Sciatic nerve (tissue), 2 donors: ENCODE measurements at places on chromosomes 6 and 20.

DNA sequence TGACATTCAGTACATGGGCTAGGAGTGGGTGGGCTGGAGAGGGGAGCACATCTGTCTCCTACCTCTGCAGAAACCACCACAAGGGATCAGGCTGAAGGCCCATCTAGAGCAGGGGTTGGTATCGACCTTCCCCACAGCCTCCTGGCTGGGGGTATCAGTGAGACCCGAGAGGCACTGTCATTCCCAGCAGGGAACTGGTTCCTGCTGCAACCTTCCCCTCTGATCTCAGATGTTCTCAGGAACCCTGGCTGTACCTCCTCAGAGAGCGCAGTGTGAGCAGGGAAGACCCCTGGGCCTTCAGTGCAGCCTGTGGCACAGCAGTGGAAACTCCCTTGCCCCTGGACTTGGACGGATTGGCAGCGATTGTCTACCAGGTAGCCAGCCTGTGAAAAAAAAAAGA lies 7.8 kb downstream of the IP6K3 start:
- DNase-seq: no peak

- no peak for DNase-seq
These were observed 639.2 kb downstream of the MAFB start for GRCh38 chr20:40049854-40050253.

- no peak for DNase-seq
These were observed 50.9 kb downstream of the NUDT3 start for GRCh38 chr6:34341481-34341971.

DNA sequence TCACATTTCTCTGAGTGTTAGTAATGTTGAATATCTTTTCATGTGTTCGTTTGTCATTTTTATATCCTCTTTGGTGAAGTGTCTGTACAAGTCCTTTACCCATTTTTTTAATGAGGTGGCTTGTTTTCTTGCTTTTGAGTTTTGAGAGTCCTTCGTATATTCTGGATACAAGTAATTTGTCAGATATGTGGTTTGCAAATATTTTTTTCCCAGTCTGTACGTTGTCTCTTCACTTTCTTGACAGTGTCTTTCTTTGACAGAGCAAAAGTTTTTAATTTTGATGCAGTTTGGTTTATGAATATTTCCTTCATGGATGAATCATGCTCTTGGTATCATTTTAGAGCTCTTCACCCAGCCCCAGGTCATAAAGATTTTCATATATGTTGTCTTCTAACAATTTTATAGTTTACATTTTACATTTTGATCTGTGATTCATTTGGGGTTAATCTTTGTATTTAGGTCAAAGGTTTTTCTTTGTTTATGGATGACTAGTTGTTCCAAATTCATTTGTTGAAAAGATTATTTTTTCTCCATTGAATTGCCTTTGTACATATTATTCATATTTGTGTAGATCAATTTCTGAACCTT lies 152.5 kb downstream of the MRPL14 start:
- DNase-seq: no peak

DNA sequence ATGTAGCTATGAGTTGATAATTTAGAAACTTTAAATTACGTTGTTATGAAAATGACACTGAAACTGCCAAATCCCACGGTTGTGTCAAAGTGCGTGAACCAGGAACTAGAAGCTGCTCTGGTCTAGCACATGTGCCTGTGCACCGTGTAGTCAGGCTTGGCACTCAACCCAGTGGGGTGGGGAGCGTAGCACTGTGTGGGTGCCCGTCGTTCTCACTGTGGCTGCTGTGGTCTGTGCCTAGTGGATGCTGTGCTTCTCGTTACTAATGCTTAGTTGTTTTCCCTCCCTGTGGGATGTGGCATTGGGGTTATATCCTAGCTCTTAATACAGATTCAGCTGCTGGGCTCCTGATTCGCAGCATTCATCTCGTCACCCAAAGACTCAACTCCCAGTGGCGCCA lies 46.2 kb upstream of the ADIG start:
- no peak for DNase-seq

- no peak for DNase-seq
These were observed 83.1 kb downstream of the CNBD2 start for GRCh38 chr20:36051318-36052116.

DNA sequence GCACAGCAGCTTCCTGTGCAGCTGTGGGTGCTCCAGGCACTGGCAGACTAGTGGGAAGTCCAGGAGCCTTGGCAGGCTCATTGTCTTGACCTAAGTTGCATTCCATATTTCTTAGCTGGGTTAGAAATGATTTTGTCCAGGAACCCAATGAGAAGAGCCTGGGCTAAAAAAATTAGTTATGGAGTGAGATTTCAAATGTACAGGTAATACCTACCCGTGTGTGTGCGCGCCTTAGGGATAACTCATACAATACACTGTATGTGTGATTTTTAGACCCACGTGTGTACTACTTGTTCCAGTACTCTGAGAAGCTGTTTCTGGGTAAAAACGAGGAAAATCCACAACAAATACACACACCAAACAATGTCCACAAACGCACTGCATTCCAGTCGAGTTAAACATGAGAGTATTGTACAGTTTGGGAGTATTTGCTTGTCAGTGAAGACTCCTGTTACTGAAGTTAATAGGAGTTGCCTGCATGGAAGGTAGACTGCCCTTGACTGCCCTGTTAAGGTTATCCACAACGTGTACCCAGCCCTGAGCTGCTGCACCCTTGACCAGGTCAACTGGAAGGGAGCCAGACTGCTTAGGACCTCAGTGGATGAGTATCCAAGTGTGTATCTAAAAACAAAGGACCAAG lies 1.4 kb downstream of the PAQR8 start:
- DNase-seq: no peak

DNA sequence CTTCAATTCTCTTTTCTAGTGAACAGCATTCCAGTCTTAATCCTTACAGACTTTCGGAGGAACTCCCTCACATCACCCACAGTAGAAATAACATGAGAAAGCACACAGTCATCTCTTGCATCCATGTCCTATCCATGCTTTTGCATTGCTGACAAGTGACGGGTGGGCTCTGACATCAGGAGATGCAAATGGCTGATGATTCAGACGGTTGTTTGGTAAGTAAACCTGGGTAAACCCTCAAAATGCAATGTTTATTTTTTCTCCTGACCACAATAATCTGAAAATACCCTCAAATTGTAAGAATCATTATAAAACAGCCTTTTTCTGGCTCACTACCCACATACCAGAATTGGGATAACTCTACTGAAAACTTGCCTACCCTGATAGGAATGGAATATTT lies 792.0 kb downstream of the MAFB start:
- no peak for DNase-seq

- DNase-seq: no peak
These were observed 7.5 kb upstream of the TMEM14B start for GRCh38 chr6:10740061-10740460.

DNA sequence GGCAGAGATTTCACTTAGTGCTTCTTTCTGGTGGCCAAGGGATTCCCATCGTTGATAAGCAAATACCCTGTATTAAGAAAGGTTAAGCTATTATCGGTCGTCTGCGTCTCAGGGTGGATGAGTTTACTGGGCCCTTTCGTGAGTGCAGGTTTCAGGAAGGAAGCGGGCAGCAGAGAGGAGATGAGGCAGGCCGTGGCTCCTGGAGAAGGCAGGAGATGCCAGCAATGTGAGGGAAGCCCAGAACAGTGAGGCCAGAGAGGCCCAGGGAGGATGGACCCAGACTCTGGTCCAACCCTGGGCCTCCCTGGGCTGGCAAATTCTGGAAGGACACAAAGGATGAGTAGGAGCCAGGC lies 11.2 kb downstream of the TFEB start:
- DNase-seq: no peak

- peak; percentile 85 for DNase-seq
These were observed 9.1 kb downstream of the BCL2L1 start for GRCh38 chr20:31713312-31714273.

DNA sequence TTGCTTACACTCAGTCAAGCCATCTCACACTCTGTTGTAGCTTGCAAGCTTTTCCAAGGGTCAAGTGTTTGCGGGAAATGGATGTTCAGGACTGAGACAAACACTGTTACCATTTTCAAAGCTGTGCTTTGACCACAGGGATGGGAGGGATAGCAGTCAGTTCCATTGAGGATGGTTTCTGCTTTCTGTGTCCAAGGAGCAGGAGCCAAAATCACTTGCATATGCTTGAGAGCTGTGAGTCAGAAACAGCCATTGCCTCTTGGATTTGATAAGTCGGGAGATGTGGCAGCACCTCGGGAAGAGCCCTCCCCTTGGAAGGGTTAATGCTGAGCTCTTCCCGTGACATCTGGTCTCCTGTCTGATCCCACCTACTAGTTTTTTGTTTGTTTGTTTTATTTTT lies 85.2 kb downstream of the TCP11 start:
- no peak for DNase-seq

GRCh38 chr6:106187424-106187982 lies 101.4 kb downstream of the PRDM1 start:
- DNase-seq: no peak

- no peak for DNase-seq
These were observed 182.3 kb upstream of the CDYL start for GRCh38 chr6:4593951-4594350.

GRCh38 chr20:48999890-49000870 lies 45.9 kb upstream of the CSE1L start:
- DNase-seq: no peak

GRCh38 chr6:7060769-7061516 lies 46.8 kb upstream of the RREB1 start:
- DNase-seq: no peak

GRCh38 chr6:142694054-142694453 lies 250.9 kb downstream of the HIVEP2 start:
- no peak for DNase-seq
